Esophagus squamous epithelium (tissue), 5 donors: ENCODE measurements at places on chromosomes 2 and 18.

DNA sequence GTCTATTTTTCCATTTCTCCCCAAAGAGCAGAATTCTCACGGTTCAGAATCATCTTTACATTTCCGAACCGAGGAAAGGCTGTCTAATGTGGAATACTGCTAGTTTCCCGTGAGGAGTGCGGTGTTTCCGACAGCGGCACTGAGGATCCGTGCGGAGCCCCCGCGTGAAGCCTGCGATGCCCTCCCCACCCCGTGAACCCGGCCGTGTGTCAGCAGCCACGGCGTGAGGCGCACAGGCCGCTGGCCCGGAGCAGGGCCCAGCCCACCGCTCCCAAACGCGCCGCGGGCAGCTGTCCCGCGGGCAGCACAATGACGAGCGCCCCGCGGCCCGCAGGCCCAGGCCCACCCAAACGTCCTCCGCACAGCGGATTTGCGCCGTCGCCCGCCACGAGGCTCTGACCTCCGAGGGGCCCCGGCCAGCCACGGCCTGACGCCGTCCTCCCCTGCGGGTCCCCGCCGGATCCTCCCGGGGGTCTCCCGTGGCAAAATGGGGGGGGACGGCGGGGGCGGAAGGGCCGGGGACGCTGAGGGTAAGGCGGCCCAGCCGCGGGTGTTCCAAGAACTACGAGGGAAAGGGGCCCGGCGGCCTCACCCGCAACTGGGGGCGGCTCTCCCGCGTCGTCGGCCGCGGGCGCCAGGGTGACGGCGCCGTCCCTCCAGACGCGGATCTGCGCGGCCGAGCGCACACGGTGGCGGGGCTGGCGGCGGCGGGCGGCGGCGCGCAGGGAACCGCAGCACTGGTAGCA is 796 bp downstream of the SPIRE1 start:
- DNase-seq: no peak

DNA sequence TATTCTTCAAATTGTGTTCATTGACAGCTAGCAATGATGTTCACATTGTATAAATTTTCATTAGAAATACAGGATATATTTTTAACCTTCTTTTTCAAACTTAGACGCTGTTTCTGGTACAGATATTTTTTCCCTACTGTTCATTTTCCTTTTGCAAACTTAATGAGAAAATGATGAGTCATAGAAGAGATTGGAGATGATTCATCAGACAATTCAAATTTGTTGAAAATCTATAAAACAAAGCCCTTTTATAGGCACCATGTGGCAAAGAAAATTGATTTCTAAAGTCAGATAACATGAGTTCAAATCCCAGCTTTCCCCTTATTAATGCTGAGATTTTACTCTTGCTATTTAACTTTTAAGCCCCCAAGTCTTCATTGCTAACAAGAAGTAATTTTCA is 728.8 kb upstream of the DDX18 start:
- no peak for DNase-seq

GRCh38 chr2:119102964-119103363 is 55.6 kb downstream of the C1QL2 start:
- DNase-seq: no peak

GRCh38 chr2:131584380-131584779 is 56.7 kb downstream of the CCDC74A start:
- DNase-seq: no peak

- no peak for DNase-seq
Observed at GRCh38 chr2:109108740-109109139, 20.3 kb upstream of the SH3RF3 start.

DNA sequence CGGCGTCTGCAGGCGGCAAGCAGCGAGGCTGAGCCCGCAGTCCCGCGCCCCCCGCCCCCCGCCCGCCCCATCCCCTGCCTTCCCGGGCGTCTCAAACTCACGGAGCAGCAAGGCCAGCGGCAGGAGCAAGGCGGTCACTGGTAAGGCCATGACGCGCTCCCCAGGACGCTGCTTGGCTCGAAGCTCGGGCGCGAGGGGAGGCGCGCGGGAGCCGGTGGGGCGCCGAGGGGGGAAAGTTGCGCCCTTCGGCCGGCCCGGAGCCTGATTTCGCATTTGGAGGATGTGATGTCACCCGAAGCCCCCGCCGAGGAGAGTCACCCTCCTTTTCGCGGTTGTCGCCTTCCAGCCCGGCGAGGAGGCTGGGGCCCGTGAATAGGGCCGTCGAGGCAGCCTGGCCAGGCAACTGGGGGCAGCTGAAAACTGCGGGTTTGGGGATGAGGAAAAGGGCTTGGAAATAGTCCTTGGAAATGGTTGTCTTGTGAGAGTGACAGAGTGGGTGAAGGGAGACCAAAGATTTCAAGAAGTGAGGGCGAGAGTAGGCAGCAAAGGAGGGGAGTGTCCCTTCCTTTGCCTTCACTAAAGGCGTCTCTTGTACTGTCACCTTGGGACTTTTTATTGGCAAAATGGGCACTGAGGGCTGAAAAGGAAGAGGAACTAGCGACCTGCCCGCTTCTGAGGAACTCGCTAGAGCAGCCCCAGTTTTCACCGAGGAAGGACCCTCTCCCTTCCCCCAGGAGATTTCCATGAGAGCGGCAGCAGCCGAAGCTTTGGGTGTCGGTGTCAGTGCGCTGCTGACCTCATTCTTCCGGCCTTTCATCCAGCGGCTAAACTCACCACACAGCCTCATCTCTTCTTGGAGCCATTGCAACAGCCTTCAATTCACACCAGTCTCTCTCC is at the start of gene CD8A:
Gene CD8A, minus strand, starts transcription at position 238 of the 897 bp plus-strand sequence. Its CDS starts 88 bp downstream, at position 150.
- no peak for DNase-seq

- no peak for DNase-seq
Observed at GRCh38 chr2:186485576-186485870, 537 bp upstream of the ZC3H15 start.

- no peak for DNase-seq
Observed at GRCh38 chr18:29496152-29496680, 1319.3 kb upstream of the CDH2 start.

DNA sequence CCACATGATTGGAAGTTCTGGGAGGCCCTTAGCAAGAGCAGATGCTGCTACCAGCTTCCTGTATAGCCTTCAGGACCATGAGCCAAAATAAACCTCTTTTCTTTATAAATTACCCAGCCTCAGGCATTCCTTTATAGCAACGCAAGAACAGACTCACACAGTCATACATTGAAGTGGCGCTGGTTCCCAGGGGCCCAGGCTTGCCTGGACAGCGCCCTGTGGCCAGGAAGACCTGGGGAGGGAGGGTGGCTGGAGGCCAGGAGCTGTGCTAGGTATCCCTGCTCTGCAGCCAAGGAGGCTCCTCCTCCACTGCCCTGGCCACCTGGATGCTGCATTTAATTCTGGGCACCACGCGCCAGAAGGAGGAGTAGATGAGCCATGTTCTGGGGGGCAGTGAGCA is 98.1 kb downstream of the AGAP1 start:
- no peak for DNase-seq
